ENCODE measurements at places on chromosomes 2 and 18.
A peak's percentile ranks its signal among the peaks of the same experiment; 100 is the strongest.

DNA sequence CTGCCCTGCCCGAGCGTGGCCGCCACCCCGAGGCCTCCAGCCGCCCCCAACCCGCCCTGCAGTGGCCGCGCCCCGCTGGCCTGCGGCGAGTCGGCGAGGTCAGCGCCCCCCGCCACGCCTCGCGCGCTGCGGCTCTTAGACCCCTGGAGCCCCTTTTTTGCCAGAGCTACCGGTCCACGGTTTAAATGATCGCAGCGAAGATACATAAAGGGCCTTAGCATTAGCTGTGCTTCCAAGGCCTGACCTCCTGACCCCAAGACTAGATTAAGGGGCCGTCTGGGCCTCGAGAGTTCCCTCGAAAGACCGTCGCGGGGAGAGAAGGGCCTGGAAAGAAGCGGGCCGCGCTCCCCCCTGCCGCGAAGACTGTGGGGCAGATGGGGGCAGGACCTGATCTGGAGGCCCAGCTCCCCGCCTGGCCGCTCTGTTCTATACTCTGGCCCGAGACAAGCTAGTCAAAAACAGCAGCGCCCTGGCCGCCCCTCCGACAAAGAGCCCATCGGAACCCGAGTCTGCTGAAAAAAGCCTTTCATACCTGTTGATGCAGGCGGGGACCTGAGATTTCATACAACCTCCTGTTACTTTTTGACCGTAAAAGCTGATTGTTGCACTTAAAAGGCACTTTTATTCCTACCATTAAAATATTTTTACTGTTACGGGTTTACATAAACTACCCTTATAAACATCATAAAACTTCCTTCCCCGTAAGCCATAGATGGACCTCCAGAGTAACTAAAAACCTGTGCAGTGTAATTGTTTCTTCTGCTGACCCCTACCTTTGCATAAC lies 68.7 kb upstream of the PSMD14 start:
- DNase-seq, result no peak

DNA sequence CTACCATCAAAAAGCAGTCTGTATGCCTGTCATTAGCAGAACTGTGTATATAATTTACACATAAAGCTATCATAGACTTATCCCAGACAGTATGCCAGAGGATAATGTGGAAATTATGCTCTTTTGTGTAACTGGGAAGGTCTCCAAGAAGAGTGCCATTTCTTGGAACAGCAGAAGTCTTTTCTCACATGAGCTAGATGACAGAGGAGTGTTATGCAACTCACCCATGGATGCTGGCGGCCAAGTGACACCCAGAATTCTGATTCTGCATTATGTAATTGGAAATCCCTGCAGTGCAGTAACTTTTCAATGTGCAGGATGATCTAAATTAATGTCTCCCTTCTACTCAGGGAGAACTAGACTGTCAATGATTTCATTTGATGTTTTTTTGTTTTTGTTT lies 160.0 kb downstream of the UBE2E3 start:
- DNase-seq, result no peak

- DNase-seq, result no peak
Measured at GRCh38 chr18:28003451-28003850, 173.5 kb downstream of the CDH2 start.

DNA sequence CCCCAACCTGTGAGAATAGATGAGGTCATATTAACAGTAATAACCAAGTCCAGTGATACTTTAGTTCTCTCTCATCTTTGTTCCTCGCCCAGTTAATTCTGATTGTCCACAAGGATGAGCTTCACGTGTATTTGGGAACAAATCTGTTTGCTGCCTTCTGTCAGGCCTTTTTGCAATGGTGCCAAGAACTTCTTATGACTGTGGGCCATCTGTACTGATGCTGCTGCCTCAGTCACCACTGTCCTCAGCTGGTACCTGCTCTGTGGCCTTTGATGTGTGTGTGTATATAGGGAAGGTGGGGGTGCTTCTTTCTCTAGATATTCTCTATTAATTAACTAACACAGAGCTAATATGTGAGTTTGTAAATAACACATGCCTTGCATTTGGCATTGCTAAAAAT lies 392.9 kb downstream of the TGIF1 start:
- DNase-seq, result no peak

DNA sequence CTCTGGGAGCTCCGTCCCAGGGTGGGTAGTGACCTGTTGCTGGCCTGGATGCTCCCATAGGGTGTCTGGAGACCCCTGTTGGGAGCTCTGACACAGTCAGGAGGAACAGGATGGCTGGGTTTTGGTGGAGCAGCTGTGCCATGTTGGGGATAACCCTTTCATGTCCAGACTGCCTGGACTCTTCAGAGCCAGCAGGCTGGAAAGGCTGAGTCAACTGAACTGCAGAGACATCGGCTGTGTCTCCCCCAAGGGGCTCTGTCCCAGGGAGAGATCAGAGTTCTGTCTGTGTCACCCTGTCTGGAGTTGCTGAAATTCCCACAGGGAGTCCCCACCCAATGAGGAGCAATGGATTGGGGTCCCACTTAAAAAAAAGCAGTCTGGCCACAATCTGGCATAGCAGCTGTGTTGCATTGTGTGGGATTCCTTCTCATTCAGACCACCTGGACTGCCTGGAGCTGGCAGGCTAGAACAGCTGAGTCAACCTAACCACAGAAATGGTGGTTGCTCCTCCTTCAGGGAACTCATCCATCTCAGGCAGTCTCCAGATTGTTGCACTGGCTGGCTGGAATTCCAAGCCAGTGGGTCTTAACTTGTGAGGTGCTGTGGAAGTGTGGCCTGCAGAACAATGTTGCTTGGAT lies 37.2 kb downstream of the AGPS start:
- no peak for DNase-seq

DNA sequence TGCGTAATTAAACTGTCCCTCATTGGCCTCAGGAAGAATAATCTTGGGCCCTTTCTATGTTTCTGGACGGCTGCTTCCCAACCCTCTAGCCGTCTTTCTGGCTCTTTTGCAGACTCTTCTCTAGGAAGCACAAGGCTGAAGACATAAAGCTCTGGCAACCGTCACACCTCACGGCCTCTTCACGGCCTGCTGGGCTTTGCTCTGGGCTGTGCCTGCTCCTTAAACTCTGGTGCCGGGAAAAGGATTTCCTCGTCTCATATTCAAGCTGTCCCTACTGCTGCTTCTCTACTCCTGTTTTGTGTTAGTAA lies 36.0 kb upstream of the WIPF1 start:
- DNase-seq, result no peak

DNA sequence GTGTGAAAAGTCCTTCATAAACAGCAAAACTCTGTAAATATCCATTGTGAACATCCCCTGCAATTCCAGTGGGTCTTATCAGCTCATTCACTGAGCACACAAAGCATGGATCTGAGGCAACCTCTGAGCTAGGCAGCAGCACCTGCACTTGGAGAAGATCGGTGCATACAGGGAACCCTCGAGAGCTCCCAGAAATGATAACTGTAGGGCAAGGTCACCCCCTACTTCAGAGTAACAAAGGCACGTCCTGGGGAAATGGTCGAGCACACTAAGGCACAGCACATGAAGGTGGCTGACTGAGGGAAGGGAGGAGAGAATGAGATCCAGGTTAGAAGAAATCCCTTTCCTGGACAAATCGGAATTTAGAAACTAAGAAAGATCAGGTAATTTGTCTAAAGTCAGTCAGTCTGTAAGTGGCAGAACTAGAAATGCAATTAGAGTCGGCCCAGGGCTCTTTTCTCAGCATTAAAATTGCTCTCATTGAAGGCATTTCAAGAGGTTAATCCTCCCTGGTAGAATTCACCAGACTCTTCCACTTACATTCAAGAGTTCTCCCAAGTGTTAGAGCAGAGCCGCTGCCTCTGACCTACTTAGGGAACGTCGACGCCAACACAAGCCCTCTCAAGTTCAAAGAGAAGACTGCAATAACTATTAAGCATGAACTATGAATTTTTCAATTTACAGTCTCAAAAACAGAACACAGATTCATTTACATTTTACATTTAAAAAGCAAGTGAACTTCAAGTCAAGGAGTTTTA lies 45.9 kb downstream of the PXDN start:
- no peak for DNase-seq

- no peak for DNase-seq
Measured at GRCh38 chr2:136693966-136694365, 71.4 kb upstream of the THSD7B start.

DNA sequence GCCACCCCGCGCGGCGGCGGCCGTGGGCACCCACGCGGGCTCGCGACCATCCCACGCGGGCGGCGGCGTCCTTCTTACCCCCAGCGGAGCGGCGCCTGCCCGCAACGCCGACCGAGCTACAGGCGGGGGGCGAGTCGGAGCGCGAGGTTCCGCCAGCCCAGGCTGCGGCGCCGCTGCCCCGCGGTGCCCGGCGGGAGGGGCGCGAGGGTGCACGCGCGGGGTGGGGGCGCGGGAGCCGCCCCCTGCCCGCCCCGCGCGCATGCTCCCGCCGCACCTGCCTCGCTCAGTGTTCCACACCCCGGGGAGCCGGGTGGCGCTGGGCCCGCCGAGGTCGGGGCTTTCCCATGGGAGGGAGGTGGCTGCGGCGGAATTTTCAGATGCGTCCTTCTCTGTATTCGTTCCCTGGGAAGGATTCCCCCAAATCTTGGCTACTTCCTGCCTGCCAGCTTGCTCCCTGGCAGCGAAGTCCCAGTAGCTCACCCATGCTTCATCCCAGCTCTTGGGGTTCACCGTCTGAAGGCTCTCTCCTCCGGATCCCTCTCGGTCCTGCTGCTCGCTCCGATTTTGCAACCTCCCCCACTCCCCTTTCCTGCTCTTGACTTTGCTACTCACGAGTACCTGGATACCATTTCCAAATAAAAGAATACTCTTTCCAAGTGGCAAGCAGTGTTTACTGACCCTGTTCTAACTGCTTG lies at the start of gene L3MBTL4:
Gene L3MBTL4, minus strand, starts transcription at position 189 of the 695 bp plus-strand sequence. CDS start 103,286 bp downstream, outside the sequence.
- DNase-seq, result peak; percentile 70

GRCh38 chr2:201937343-201937742 lies 96.3 kb upstream of the FZD7 start:
- no peak for DNase-seq

- no peak for DNase-seq
Measured at GRCh38 chr2:240836781-240837467, 16.9 kb upstream of the KIF1A start.

- DNase-seq, result no peak
Measured at GRCh38 chr2:14322306-14322705, 310.2 kb upstream of the LRATD1 start.

DNA sequence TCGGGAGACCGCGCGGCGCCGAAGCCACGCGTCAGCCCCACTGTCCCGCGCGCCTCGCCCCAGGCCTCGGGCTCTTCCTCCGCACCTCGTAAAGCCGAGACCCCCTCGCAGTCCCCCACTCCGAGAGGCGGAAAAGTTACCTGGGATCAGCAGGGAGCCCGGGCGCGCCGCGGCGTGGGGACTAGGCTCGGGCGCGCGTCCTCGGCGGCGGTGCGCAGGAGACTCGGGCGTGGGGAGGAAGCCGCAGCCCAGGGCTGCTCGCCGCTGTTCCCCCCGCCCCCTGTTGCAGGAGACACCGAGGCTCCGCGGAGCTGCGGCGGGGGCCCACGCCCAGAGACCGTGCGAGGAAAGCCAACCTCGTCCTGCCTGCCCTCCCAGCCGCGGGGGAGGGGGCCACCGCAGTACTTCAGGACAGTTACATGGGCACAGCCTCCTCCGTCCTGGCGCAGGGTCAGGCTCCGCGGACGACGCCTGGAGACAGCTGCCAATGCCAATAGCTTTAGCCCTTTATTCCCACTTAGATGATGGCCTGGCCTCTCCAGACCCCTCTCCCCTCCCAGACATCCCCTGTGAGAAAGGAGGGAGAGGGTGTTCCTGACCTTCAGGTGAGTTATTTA lies at the start of gene EPB41L3:
Gene EPB41L3, minus strand, starts transcription at position 225 of the 617 bp plus-strand sequence. CDS start 54,814 bp downstream, outside the sequence.
- no peak for DNase-seq

DNA sequence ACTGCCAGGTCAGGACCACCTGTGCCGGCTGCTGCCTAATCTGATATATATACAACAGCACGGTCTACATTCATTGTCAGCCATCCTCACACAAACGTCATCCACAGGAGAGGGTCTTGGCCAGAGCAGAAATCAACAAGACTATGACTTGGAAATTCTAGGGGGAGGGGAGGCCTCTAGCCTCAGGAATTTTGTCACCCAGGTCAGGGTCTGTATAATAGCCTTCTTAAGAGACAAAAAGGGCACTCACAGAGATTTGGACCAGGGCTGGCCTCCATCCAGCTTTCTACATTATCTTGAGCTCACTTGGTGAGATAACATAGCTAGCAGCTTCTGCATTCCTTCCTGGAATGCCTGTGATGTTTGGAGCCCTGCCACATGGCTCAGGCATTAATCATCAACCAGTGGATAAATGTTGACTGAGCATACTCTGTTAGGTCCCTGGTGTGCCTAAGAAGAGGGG lies 50.4 kb upstream of the CTIF start:
- no peak for DNase-seq

- no peak for DNase-seq
Measured at GRCh38 chr2:132632000-132632649, 37.9 kb downstream of the LYPD1 start.

DNA sequence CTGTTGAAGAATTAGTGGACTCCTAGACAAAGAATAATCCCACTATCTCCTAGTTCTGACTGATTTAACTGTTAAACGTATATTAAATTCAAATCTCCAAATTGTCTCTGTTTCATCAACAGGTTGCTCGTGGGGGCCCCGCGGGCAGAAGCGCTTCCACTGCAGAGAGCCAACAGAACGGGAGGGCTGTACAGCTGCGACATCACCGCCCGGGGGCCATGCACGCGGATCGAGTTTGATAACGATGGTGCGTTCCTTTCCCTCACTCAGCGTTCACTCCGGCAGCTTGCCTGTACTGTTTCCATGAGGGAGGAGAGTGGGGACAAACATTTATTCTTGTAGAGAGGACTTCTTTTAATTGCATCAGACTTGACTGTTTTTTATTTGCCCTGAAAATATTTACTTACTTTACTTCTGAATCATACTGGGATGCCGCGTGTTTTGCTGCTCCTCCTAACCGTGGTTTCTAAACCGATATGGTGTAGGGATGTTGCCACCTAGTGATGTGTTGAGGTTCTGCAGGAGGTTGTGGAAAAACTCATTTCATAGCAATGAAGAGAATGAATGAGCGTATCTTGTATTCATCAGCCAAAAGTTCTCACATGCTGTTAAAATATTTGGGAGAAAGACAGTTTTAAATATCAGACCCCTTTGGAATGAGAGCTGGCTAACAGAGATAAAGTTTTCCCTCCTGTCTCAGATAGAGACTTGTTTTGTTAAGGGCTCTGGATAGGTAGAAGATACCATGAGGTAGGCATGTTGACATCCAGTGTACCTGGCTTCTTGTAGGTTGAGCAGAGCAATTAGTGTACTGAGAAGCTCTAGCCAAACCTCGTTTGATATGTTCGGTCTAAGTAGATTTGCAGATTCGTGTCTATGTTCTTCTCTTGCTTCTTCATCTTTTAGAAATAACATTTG lies 38.3 kb downstream of the ITGA6 start:
- peak; percentile 67 for DNase-seq

DNA sequence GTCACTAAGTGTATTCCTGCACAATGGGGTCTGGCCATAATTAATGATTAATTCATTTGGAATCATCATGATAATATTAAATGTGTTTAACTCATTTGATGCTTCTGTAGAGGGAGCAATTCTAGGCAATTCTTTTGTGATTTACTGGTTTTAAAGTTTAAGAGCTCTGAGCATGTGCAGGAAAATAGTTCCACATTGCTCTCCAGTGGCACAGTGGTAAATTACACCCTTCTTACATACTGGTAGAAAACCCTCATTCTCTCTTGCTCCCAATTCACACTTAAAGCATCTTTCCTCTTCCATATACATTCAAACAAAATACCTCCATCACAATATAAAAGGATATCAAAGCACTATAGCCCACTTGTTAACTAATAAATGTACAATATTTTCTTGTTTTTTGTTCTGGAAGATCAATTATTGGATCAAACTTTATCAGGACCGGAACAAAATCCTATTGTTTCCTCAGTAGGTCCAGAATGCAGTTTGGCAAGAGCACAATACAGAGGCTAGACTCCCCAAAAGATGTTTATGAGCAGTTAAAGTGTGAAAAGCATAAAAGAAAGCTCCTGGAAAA lies 844.3 kb downstream of the MBD2 start:
- DNase-seq, result peak; percentile 29

Measured in NCI-H774 (cell line).